Right renal pelvis (tissue), 4 donors: ENCODE measurements at places on chromosomes 2 and 18.

DNA sequence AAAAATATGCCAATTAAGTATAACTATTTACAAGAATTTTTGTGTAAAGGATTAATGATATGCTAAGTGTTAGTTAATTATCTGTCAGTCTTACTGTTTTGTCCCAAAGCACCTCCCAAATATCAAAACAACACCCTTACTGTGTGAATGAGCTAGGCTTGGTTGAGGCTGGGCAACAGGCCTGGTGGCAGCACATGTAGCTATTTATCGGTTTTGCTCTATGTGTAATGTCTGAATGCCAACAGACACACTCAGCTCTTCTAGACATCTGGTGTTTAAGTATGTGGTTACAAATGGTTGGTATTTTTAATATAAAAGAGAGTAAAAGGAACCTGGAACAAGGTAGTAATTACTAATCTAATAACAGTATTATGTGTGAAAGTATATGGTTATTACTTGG is 175.3 kb downstream of the RAB3GAP1 start:
- no peak for DNase-seq

DNA sequence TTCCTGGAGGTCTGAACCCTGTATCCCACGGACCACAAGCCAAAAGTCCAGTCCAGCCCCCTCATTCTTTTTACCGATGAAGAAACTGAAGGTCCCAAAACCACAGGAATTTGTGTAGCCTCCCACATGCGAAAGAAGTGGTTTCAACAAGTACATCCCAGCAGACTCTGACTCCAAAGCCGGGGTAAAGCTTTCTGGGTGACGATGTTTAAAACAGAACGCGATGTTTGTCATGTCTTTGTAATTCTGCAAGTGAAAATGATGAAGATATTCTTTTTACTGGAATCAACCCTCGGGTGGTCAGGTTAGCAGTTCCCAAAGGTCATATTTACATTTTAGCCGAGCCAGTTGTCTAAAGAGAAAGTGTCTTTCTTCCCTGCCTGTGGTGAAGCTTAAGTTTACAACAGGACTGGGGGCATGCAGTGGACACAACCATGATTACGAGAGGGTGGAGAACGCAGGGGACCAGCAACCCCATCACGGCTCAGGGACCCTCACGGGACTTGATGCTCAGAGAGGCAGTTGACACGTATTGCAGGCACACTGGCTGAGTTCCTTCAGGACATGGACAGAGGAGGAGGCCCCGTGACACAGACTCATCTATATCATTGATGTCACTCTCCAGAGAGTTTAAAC is 17.8 kb upstream of the TMEM131 start:
- DNase-seq: no peak

- no peak for DNase-seq
Measured at GRCh38 chr2:70768590-70769085, 638 bp upstream of the ADD2 start.

DNA sequence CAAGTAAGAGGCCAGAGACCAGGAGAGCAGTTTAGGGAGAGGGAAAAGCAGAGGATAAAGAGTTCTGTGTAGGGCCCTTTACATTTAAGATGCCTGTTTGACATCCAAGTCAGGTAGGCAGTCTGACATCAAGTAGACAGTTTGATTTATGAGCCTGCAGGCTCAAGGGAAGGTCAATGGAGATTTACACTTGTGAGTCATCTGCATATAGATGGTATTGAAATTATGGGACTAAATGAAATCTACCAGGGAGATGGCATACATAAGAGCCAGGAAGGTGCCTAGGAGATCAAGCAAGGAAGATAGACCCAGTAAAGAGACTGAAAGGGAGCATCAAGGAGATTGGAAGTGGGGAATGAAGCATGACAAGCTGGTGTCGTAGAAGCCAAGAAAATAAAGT is 212.4 kb upstream of the PKDCC start:
- no peak for DNase-seq

DNA sequence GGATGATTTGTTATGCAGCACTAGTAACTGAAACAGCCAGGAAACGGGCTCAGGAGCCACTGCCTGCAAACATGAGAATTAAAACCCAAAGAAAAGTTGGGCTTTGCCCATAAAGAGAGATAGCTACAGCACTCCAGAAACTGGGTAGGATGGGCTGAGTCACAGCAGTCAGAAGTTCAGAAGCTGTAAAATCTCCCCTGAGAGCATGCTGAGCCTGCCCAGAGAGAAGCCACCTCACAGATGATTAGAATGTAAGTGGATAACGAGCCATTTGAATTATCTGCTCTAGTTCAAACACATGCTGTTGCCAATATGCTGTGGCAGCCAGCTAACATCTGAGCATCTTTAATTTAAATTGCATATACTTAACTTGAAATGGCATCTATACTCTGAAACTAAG is 388.1 kb upstream of the ACVR2A start:
- DNase-seq: no peak

GRCh38 chr2:44456946-44457345 is 95.2 kb downstream of the CAMKMT start:
- no peak for DNase-seq

DNA sequence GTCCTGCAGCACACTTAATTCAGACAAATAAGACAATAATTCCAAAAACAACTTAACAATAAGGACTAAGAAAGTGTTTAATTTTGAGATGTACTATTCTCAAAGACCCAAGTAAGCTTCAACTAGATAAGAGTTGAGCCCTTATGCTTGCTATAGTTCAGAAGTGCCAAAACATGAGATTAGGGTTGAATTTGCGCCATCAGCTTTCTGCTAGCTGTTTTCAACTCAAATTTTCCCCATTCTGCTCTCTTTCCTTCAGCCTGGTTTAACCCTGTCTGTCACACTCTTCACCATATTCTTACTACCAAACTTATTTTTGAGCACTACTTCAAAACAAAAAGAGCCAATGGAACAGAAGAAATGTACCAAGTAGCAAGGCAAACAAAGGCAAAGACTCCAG is 4.1 kb downstream of the NFE2L2 start:
- no peak for DNase-seq

- DNase-seq: no peak
Measured at GRCh38 chr2:3952866-3953516, 249.6 kb downstream of the DCDC2C start.

DNA sequence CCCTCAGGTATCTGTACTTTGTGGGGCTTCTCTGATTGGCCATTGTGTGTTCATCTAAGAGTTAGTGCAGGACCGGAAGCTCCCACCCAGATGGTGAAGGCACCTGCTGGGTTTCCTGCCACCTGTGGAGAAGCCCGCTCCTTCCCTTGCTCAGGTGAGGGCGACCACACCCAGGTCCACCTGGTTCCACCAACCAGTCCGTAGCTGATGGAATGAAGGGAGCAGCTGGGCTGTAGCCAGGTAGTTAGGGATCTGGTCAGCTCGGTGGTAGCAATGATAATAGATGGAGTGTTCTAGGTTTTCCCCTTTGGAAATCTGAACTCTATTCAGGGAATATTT is 16.0 kb downstream of the SH3BP4 start:
- no peak for DNase-seq

GRCh38 chr2:33322612-33323011 is 153.8 kb upstream of the RASGRP3 start:
- DNase-seq: no peak

DNA sequence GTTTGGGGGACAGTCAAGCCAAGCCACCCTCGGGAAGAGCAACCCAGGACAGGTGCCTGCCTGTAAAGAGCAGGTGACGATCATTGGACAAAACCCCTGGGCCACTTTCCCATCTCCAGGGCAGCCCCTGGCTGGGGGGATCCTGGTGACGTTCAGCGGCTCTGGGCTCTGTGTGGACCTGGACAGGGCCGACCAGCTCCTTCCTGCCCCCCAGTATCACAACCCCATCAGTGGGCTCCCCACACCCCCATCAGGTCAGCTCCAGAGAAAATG is 57.3 kb upstream of the ASAP2 start:
- no peak for DNase-seq

GRCh38 chr2:216596236-216596979 is 36.8 kb upstream of the IGFBP2 start:
- DNase-seq: no peak

GRCh38 chr2:219459460-219460311 is 25.0 kb downstream of the SPEG start:
- DNase-seq: no peak

DNA sequence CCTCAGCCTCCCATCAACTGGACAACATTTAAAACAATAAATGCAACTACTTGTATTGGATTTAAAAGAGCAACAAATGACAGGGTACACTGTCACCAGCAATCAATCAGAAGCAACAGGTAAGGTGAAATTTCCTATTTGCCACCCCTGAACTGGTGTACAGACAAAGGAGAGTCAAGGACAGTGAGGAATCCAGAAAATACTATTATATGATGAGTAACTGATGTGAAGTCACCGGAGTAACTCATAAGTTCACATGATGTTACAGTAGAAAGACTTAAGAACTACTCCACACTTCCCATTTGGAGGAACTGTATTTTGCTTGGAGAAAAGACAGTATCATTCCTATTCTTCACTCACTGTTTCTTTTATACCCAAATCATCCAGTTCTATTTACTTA is 4.1 kb upstream of the STAT1 start:
- no peak for DNase-seq

- no peak for DNase-seq
Measured at GRCh38 chr2:10346929-10347561, 44.3 kb downstream of the HPCAL1 start.

DNA sequence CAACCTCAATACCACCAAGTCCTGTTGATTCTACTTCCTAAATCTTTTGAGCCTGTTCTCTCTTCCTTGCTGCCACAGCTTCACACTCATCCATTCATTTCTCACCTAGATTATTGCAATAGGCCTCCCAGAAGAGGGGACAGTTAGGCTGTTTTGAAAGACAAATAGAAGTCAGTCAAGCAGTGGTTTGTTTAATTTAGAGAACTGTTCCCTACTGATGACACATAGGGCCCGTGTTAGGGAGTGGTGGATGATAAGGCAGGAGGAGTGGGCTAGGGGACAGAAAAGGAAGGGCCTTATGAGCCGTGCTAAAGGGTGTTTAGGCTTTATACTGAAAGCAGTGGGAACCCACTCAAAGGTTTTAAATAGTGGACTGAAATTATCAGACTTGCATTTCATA is 59.6 kb upstream of the ZFP36L2 start:
- DNase-seq: no peak

DNA sequence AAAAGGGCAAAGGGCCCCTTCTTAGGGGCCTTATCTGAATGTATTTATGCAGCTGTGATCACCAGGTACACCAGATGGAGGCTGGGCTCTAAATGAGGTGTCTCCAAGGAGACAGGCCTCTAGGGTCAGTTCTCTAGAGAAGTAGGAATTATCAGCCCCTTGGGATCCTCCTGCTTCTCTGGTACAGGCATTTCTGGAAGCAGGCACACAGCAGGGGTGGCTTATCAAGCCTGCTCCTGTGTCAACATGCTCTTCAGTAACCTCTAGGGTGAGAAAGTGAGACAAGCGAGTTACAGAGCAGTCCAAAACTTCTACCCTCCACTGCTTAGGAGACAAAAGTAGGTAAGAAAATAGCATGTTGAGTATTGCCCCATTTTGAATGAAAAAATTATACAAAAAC is 13.8 kb downstream of the TPGS2 start:
- no peak for DNase-seq

GRCh38 chr2:98149333-98149697 is 62.3 kb downstream of the VWA3B start:
- DNase-seq: no peak

GRCh38 chr2:233358335-233358734 is 4.0 kb downstream of the DGKD start:
- no peak for DNase-seq

GRCh38 chr2:68366083-68366560 is 1.0 kb downstream of the PLEK start:
- DNase-seq: no peak

GRCh38 chr2:182229297-182229696 is 197.5 kb downstream of the PDE1A start:
- no peak for DNase-seq

GRCh38 chr2:68917034-68917718 is 35.5 kb downstream of the GKN2 start:
- DNase-seq: no peak

- no peak for DNase-seq
Measured at GRCh38 chr18:44149706-44150105, 531.0 kb upstream of the SETBP1 start.

GRCh38 chr2:104416339-104417000 is 437.4 kb upstream of the POU3F3 start:
- DNase-seq: no peak

GRCh38 chr18:74515620-74516231 is 18.6 kb upstream of the CNDP1 start:
- DNase-seq: no peak

DNA sequence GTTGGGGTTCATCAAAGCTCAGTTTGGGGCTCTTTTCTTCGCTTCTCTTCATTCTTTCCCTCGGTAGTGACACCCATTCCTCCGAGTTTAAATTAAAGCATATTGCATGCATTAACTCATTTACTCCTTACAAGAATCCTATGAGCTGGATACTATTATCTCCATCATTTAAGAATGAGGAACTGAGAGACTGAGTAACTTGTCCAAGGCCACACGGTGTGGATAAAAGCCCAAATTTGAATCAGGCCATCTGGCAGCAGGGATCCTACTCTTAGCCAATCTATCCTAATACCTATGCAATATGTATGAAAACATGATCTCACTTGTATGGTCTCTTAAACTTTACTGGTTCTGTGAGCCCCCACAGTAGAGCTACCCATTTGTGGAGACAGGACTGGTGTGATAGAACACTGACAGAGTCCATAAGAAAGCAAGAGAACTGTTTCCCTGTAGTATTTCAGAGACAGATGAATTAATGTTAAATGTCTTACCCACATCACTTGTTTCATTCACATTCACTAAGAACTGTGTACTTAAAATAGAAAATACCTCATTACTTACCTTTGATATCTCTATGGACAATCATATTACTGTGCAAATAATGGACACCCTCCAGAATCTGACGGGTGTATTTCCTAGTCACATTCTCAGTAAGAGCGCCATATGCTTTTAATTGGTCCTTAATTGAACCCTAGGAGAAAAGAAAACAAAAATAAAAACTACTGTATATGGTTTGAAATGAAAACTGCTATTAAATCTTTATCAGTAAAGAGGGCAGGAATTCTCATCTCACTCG is 20.4 kb upstream of the ERCC3 start:
- DNase-seq: no peak

GRCh38 chr2:177772529-177772928 is 300.0 kb downstream of the PDE11A start:
- DNase-seq: no peak

DNA sequence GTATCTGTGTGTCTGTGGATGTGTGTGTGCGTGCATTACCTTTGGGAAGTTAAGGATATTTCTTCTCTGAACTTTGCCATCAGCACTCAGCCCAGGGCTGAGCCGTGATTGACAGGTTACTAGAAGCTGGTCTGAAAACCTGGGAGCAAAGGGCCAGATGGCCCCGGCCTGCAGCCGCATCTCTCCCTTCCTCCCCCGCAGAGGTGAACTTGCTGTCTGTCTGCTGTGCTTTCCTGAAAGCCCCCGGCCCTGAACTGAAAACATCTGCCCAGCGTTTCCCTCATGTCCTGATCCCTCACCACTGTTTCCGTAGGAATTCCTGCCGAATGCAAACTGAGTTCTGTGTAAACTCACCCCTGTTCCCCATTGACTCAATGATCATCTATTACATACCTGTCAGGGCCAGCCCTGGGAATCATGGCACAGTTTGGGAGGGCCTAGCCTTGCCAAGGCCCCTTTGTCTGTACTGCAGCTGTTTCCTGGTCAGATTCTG is 45.8 kb downstream of the MYCN start:
- DNase-seq: no peak

GRCh38 chr2:137339051-137339450 is 573.7 kb downstream of the THSD7B start:
- DNase-seq: no peak

GRCh38 chr2:213235741-213236140 is 48.5 kb upstream of the SPAG16 start:
- DNase-seq: no peak
